Activated T-cell treated with anti-CD3 and anti-CD28 coated beads, Interleukin-2, amount 50 U/mL, for 24 hours (primary cell): ENCODE measurements at places on chromosomes 13 and 19.

GRCh38 chr13:39399102-39399501 is 203.9 kb downstream of the LHFPL6 start:
- no peak for DNase-seq

- no peak for DNase-seq
Measured at GRCh38 chr13:74077792-74078191, 56.4 kb downstream of the KLF12 start.

DNA sequence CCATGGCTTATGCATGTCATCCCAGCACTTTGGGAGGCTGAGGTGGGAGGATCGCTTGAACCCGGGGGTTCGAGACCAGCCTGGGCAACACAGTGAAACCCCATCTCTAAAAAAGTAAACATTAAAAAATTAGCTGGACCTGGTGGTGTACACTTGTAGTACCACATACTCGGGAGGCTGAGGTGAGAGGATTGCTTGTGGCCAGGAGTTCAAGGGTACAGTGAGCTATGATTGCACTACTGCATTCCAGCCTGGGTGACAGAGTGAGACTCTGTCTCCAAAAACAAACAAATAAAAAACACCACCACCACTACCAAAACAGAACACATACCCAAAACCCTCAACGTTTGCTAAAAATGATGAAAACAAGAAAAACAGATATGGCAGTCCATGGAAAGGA is 15.9 kb downstream of the FBXO17 start:
- DNase-seq = no peak

DNA sequence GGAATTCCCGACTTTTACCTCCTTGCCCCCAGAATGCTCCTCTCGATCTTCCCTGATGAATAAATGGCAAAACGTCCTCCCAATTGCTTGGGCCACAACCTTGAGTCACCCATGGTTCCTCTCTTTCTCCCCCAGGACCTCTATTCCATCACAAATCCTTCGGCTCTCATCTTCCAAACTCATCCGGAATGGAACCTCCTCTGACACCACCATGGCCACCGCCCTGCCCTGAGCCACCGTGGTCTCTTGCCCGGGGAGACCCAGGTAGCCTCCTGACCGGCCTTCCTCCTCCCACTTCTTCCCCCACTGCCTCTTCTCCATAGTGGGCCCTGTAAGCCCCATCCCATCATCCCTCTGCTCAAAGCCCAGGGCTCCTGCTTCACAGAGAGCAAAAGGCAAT is 4.9 kb downstream of the SLC7A10 start:
- DNase-seq = no peak

DNA sequence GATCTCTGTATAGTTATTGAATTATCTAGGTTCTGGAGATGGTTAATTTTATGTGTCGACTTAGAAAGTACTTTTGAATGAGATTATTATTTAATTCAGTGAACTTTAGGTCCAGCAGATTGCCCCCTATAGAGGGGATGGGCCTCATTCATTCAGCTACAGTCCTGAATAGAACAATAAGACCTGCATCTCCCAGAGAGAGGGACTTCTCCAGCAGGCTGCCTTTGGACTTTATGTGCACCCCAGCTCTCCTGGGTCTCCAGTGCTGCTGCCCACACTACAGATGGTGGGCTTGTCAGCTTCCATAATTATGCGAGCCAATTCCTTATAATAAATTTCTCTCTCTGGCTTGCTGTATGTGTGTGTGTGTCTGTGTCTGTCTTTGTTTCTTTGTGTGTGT is 39.3 kb upstream of the KL start:
- no peak for DNase-seq

GRCh38 chr19:31817971-31818797 is 468.9 kb upstream of the TSHZ3 start:
- DNase-seq = no peak

GRCh38 chr13:40158218-40158617 is 502.8 kb downstream of the COG6 start:
- DNase-seq = no peak

DNA sequence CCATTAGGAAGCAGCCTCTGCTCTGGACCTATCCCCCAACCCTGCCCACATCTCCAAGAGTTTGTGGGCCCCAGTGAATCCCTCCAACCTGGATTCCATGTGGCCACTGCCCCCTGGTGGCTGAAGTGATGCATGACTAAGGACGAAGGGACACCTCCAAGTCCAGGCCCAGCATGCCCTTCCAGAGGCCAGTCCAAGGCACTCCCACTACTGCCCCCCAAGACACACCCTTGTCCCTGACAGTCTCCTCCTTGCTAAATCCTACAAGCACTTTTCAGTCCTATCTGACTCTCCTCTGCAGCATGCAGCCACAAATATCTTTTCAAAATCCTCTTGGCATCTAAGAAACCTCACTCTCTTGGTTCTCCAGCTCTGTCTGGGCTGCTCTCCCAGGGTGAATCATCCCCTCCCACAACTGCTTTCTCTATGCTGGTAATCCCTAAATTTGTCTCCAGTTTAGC is 33.0 kb downstream of the DEDD2 start:
- peak; percentile 81 for DNase-seq

DNA sequence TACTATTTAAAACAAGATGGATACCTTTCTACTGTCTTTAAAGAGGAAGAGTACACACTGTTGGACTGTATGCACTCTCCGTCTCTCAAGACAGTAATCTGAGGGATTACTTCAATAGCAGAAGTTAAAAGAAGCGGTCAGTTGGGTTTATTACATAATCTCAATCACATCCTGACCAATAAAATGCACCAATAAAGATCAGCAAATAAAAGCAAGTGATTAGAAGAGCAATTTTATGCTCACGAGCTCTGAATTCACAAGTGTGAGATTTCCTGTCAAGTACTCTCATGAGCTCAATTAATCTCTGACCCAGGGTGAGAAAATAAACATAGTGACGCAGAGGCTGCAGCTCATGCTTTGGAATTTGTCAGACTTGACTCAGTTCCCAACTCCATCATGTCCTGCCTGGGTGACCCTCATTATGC is 12.2 kb downstream of the ABCC4 start:
- no peak for DNase-seq

DNA sequence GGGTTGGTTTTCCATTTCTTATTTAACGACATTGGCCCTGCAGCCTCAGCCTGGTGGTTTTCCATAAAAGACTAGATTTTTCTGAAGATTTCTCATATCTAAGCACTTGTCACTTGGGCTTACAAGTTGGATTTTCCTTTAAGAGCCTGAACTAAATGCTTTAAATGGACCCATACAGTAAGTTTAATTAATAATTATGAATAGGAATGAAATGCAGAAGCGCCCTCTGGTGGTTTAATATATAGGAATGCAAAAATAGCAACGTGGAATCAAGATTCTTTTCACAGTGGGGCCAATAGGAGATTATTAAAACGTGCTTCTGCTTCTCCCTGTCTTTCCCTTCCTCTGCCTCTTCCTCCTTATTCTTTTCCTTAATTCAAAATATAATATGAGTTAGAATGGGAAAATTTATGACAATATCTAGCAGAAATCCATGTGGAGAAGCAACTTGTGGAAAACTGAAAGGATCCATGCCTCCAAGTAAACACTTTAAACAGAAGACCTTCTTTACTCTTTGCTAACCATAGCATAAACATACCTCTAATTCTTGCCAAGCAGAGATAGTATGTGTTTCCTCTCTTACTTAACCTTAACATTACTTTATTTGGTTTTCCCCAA is 324.0 kb downstream of the GPC5 start:
- DNase-seq = no peak

DNA sequence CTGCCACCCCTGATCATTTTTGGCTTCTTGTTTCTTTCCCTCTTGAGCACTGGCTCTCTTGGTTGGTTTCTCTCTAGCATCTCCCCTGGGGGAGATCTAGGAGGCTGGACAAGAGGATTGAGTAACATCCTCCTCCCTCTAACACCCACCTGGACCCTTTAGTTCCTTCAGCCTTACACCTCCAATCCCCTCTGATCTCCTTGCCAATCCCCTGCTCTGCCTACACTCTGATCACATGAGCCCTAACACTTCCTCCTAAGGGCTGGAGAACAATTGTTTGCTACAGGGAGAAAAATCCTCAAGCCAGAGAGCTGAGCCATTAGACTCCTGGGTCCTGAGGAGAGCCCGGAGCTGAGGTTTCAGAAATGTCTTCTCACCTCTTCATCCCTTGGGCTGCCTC is 65.9 kb upstream of the ADGRL1 start:
- DNase-seq = no peak

DNA sequence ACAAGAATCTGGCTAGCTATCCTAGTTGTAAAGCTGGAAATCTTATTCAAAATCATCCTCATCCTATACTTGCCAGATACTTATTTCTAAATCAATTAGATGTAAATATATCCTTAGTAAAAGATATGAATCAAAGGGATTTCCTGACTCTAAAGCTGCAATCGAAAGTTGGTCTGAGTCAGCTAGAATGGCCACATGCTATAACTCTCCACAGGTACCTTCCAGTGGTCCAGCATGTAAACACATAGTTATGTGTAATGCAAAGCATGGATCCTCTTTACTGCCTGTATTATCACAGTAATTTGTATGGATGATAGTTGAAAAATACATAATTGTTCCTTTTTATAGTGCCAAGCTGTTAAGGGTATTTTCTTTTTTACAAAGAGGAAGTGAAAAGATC is 27.4 kb downstream of the SLITRK6 start:
- no peak for DNase-seq

DNA sequence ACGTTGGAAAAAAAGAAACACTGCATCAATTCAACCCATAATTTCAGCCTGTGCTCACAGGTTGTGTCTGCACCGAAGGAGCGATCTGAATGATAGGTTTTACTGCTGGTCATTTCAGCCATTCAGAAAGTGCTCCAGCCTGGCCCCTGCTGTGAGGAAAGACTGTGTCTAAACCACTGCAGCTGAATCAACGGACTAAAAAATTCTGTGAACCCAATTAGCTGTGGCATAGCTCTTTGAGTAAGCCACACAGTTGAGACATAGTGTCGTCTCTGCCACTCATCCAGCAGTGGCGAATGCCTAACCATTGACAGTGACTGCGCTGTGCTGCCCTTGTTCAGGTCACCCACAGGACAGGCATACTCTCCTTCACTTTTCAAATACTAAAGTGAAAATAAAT is 179.8 kb downstream of the COG6 start:
- no peak for DNase-seq

DNA sequence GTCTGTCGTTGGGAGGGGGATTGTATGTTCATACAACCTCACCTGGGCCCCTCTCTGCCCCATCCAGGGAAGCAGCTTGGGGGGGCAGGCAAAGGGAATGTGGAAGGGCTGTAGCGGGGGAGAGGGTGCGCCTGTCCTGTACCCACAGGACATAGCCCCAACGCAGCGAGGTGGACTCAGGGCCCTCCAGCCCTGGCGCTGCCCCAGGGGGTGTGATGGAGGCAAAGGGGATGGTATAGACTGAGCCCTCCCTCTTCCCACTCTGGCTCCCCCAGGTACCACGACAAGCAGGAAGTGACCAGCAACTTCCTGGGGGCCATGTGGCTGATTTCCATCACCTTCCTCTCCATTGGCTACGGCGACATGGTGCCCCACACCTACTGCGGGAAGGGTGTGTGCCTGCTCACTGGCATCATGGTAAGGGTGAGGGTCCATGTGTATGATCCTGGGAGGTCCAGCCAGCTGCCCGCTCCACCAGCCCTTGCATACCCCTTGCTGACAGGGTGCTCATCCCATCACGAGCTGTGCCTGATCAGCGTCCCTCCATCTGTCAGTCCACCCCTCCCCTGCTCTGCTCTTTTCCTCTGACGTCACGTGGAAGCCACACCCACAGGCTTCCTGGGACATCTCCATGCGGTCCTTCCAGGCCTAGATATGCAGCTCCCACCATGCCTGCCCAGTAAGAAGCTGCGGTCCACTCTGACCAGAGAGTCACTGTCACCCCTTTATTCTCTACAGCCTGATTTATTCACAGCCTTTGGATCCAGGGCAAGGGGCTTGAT is 18.3 kb downstream of the KCNN1 start:
- no peak for DNase-seq

DNA sequence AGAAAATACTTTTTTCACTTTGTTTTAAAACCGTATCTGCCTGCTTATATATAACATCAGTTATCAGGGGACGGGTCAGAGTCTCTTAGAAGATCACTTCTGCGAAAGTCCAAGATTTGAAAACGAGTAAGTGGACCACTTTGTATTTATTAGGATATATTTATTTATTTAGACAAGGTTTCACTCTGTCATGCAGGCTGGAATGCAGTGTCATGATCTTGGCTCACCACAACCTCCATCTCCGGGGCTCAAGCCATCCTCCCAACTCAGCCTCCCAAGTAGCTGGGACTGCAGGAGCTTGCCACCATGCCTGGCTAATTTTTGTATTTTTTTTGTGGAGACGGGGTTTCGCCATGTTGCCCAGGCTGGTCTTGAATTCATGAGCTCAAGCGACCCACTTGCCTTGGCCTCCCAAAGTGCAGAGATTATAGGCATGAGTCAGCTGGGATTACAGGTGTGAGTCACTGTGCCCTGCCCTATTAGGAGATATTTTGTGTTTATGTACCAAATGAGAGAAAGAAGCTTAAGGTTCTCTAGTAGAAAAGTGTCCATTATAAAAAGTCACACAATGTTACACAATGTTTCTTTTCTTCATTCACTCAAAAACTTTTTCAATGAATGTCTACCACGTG is 39.5 kb downstream of the RASL11A start:
- DNase-seq = no peak

DNA sequence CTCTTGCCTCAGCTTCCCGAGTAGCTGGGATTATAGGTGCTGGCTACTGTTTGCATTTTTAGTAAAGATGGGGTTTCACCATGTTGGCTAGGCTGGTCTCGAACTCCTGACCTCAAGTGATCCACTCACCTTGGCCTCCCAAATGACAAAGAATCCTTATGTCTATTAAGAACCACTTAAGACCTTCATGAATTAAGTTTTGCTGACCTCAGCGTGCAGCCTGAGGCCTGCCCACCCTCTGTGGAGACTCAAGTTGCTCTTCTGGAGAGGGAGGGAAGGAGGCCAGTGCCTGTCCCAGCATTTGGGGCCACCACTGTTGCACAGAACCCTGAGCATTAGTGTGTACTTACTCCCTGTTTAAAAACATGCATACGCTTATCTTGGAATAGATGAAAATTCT is 313.3 kb downstream of the FGF9 start:
- no peak for DNase-seq

DNA sequence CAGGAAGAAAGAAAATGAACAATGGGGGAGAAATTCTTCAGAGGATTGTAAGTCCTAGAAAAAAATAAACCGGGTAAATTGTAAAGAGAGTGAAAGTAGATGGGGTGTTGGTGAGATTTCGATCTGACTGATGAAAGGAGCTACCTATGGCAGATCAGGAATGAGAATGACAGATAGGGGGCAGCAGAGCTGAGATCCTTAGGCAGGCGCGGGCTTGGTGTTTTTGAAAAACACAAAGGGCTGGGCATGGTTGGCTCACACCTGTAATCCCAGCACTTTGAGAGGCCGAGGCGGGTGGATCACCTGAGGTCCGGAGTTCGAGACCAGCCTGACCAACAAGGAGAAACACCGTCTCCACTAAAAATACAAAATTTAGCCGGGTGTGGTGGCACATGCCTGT is 1468.6 kb upstream of the SLC10A2 start:
- DNase-seq = no peak

GRCh38 chr13:97127842-97128241 is 94.3 kb upstream of the MBNL2 start:
- no peak for DNase-seq

- DNase-seq = no peak
Measured at GRCh38 chr13:78247362-78247761, 328.7 kb upstream of the EDNRB start.
